ENCODE measurements at places on chromosomes 3 and 15.

DNA sequence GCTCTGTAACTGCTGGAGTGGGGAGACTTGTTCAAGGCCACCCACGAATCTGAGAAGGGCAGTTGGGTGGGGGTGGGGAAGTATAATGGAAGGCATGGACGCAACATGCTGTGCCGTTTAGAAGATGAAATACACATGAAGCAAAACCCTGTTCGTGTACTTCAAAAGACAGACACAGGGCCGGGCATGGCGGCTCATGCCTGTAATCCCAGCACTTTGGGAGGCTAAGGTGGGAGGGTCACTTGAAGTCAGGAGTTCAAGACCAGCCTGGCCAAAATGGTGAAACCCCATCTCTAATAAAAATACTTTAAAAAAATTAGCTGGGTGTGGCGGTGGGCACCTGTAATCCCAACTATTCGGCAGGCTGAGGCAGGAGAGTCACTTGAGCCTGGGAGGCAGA is 36.9 kb upstream of the SFMBT1 start:
- DNase-seq, result no peak

GRCh38 chr3:111937871-111938270 is 41.0 kb upstream of the ABHD10 start:
- DNase-seq, result no peak

DNA sequence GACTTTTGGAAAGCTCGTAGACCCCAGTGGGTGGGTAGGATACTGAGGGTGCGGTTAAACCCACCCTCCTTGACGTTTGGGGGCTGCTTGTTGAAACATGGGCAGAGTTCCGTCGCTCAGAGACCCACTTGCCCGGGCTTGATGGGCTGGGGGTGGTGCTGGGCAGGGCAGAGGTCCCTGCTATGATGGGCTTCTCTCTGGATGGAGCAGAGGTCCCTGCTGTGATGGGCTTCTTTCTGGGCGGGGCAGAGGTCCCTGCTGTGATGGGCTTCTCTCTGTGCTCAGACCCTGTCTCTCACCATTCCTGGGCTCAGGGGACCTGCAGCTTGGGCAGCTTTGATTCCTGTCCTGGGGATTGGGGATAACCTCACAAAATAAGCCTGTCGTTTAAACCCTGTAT is 45.2 kb downstream of the FBLN2 start:
- DNase-seq, result no peak

DNA sequence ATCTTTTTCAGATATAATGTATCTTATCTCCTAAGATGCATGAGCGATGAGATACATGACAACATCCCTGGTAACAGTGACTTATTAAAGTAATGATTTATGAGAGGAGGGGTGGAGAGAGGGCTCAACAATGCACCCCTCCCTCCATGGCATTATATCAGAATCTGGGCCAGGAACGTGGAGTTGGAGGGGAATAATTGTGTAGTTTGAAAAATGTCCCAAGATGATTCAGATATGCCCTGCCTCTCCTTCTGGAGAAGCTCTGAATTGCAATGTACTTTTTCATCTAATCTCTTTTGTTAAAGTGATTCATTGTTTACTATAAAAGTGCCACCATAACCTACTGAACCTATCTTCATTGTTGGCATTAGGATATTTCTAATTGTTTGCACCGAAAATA is 86.5 kb downstream of the FRMD4B start:
- no peak for DNase-seq

DNA sequence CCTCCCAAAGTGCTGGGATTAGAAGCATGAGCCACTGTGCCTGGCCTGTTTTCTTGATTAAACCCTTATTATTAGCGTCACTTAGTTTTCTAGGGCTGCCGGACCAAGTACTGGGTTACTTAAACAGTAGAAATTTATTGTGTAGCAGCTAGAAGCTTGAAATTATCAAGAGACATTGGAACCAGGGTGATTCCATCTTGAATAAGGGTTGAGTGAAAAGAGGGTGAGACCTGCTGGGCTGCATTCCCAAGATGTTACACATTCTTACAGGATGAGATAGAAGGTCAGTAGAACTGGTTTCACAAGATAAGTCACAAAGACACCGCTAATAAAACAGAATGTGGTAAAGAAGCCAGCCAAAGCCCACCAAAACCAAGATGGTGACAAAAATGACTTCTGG is 18.6 kb upstream of the FSTL1 start:
- no peak for DNase-seq

DNA sequence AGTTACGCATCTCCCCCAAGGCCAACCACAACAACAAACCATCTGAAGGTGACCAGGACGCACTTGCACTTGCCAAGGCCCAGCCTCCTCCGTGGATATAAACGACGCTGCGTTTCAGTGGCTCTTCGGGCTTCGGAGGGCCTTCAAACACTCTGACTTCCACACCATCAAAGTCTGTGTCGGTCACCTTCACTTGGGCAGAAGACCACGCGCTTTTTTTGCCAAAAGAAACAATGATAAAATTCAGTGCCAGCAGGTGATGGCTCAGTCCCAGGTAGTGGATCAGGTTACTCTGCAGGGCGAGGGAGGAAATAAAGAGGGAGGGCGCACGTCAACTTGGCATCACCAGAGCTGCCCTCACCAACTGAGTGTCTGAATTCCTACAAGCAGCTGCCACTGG is 63.0 kb downstream of the NCEH1 start:
- no peak for DNase-seq

DNA sequence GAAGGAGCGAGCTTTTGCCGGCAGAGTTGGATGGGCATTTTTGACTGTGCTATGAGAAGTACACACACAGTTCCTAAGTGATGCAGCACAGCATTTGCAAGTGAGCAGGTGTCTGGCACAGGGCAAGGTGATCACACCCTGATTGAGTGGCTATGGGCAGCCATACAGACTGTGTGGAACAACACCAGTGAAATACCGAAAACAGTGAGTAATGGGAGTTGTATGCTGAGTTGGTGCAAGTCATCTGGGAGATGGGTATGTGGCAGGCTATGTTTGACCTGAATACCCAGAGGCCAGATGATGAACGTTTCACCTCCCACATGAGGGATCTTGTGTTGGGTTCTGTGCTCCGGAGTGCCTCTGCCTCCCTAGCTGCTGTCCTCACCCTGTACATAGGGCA is 53.5 kb upstream of the TIPARP start:
- DNase-seq, result no peak

DNA sequence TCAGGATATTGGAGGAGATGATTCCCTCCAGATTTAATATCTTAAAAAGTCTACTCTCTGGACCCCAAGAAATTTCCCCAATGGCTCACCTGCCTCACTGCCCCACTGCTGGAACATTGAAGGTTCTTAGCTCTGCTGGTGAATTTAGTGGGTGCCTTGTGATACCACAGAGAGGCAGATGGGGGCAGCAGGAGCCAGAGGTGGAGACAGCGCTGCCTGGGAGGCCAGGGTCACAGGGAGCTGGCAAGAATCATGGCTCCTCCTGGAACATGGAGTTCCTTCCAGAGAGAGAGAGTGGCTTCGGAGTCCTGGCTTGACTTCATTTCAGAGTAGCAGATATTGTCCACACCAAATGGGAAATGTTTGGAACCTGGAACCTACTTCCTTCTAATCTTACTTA is 263.5 kb upstream of the CFAP20DC start:
- no peak for DNase-seq

- no peak for DNase-seq
These were observed 431.6 kb upstream of the RASGRP1 start for GRCh38 chr15:38996111-38996631.

DNA sequence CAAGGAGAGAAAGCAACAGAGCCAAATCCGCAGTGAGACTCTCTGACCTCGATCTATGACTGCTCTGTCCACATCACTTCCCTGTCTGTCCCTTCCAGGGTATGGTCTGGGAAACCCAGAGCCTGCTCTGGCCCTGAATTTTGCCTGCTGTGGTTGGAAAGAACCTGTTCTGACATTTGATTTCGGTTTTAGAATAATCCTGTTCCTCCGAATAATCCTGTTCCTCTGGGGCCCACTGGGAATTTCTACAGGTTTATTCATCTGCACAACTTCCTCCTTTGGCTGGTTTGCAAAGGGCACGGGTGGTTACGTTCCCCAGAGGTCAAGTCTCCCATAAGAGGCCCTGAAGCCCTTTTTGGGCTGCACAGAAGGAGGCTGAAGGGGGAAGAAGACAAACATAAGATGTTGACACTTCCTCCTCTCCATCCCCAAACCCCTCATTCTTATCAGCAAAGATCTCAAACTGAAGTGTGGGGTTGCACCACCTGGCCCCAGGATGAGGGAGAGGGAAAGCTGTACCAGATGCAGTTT is 10.6 kb downstream of the LAMP3 start:
- no peak for DNase-seq

- no peak for DNase-seq
These were observed 59.6 kb downstream of the ESYT3 start for GRCh38 chr3:138493804-138494606.

DNA sequence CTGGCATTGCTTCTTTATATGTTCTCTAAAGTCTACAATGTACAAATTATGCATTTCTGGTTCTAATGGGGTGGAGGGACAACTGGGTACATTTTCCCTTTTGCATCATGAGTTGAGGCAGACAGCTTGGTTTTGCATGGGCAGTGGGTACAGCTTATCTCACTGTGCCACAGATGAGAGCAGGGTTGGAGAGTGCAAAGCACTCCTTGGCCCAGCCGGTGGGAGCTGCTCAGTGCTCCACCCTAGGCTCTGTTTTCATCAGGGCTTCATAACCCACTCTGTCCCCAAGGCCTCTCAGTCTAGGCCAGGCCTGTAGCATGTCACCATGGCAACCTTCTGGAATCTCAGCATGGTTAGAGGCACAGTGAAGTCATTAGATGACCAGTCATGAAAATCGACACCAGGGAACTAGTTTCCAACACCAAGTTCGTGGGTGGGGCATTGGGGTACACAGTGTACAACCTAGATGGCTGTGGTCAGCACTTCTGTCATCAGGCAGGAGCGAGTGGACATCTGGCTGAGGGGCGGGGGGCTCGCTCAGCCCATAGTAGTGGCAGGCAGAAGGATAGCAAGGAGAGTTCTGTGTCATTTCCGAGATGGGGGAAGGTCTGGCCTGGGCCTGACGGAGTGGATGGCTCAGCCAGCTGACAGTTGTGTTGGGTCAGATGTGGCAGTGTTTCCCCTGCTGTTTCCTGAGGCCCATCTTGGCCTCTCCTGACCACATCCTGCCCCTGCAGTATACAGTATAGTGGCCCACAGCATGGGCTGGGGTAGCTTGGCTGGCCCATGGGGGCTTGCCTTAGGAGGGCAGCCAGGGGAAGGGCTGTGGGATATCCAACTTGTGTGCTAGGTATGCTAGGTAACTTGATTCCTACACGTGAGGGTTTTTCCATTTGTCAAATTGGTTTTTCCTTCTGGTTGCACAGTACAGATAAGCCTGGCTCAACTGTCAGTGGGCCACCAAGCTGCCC is 75.7 kb upstream of the PRR23C start:
- no peak for DNase-seq

- DNase-seq, result no peak
These were observed 218.2 kb downstream of the P3H2 start for GRCh38 chr3:189902230-189903186.

- DNase-seq, result no peak
These were observed 215.2 kb upstream of the BCHE start for GRCh38 chr3:166052440-166052839.

DNA sequence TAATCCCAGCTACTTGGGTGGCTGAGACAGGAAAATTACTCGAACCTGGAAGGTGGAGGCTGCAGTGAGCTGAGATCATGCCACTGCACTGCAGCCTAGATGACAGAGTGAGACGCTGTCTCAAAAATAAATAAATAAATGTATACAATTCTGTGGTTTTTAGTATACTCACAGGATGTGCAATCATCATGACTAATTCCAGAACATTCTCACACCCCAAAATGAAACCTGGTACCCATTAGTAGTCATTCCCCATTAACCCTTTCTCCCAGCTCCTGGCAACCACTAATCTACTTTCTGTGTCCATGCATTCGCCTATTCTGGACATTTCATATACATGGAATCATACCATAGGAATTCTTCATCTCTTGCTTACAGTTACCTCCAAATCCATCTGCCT is 44.5 kb downstream of the LRRFIP2 start:
- DNase-seq, result no peak

- DNase-seq, result no peak
These were observed 345.7 kb downstream of the CNTN3 start for GRCh38 chr3:74268753-74269152.

DNA sequence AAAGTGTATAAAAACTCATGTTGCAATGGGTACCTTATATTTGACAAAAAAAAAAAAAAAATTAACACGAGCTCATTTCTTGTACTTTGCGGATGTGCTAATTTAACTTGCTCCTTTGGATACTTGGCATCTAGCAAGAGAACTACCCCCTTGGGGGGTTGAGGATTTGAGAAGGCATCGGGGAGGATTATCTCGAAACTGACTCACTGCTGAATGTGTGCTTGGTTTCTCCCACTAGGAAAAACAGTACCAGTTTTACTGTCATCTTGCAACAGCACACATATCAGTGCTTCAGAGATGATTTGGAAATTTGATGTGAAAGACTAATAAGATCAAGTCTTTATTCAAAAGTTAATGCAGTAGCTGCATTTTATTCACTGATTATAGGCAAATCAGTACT is 891 bp downstream of the EXOG start:
- no peak for DNase-seq

Measured in hindlimb muscle (tissue), 1 donor.